ENCODE measurements at places on chromosomes 6 and 20. TPM values are rescaled to one million over a fixed set of nuclear protein-coding genes. Genes with fewer than 3 reads are reported as not detected.

SIRPD gene
- total RNA-seq: not detected

SLCO4A1 gene
- 1.7 TPM for total RNA-seq

- no peak for DNase-seq
Measured at GRCh38 chr20:35462351-35462750, 7.0 kb downstream of the CEP250 start.

- DNase-seq: no peak
Measured at GRCh38 chr6:44435500-44435899, 48.0 kb downstream of the CDC5L start.

- DNase-seq: no peak
Measured at GRCh38 chr6:125222531-125223455, 69.2 kb downstream of the TPD52L1 start.

- no peak for DNase-seq
Measured at GRCh38 chr20:53966774-53967398, 103.5 kb downstream of the BCAS1 start.

DNA sequence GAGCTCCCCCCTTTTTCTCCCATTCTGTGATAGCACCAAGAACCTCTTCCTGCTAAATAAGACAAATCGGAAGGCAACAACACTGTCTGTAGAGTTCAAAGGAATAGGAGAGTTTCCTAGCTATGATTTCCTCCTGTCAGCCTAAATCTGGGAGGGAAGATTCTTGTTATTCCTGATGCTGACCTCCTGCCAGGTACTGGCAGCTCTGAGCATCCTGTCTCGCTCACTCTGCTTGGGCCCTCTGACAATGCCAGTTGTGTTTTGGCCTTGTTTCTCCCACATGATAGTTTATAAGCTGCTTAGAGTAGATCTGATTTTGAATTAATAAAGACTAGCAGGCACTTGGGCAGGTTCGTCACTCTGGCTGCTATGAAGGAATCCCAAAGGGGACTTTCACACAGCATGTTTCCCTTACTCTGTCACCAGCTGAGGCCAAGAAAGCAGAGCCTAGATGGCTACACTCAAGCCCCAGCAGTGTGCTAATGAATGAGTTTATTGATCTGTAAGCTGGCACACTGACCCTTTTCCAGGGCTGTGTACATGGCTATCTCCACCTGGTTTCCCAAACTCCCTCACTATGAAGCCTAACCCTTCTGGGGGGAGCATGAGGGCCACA, 52.3 kb downstream of the UQCC1 start:
- DNase-seq: no peak

DNA sequence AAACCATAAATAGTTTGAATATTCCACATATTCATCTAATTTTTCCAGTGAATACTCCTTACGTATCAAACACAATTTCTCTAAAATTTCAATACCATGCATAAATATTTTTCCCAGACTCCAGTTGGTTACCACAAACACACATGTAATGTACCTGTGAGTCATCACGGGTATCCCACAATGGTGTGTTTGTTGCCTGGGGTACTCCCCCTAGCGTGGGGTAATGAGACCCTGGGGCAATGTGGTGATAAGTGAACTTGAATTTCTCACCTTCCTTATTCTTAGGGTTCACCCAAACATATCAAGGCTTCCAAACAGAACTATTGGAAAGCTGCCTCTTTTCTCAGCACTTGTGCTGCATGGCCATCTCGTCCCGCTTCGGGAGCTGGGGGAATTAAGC, 51.0 kb downstream of the STX7 start:
- no peak for DNase-seq

DNA sequence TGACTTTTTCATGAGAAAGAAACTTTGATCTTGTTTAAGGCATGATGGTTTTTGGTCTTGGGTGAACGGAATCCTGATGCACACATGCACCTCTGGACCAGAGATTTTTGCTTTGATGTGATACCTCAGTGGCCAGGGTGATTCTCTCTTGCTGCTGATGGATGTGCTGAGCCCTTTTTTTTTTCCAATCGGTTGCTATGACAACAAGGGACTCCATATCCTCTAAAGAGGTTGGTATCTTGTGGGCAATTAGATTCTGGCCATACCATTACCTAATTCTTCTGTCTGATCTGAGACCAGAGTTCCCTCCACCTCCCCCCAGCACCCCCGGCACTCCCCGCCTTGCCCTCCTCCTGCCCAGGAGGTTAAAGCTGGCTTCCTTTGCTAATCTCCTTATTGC, 24.9 kb downstream of the PDYN start:
- no peak for DNase-seq

GRCh38 chr20:24911461-24911860, 37.6 kb upstream of the CST7 start:
- no peak for DNase-seq

- no peak for DNase-seq
Measured at GRCh38 chr6:55198715-55199114, 24.4 kb downstream of the HCRTR2 start.

- DNase-seq: no peak
Measured at GRCh38 chr6:125764121-125764671, 14.8 kb downstream of the HEY2 start.

SLC35F1 gene
- not detected for total RNA-seq

UBE2V1 gene
- total RNA-seq: 30.9 TPM

GRCh38 chr6:159446340-159446739, 246.7 kb downstream of the SOD2 start:
- DNase-seq: no peak

GRCh38 chr20:38063911-38064530, 30.5 kb downstream of the RPRD1B start:
- no peak for DNase-seq

GRCh38 chr6:84815896-84816735, 51.7 kb upstream of the TBX18 start:
- no peak for DNase-seq

- DNase-seq: no peak
Measured at GRCh38 chr6:159380114-159380513, 210.9 kb downstream of the FNDC1 start.

DNA sequence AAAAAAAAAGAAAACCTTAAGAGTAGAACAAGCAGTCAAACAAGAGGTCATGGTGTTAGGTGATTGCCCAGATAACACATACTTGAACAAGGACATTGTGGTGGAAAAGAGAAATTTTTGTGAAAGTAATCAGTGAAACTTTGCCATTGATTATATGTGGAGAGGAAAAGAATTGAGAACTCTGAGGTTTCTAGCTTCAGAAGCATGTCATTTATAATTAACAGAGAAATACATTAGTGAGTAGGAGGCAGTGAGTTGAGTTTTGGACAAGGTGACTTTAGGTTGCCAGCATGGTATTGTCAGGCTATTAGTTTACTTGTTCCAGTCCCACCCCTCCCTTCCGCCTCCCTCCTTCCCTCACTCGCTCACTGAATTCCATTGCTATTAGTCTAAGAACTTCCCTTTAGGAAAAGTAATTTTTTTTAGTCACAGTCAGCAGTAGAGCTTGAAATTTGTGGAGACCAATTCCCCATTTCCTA, 17.2 kb downstream of the TAB2 start:
- no peak for DNase-seq

MYBL2 gene
- total RNA-seq: 0.63 TPM

DNA sequence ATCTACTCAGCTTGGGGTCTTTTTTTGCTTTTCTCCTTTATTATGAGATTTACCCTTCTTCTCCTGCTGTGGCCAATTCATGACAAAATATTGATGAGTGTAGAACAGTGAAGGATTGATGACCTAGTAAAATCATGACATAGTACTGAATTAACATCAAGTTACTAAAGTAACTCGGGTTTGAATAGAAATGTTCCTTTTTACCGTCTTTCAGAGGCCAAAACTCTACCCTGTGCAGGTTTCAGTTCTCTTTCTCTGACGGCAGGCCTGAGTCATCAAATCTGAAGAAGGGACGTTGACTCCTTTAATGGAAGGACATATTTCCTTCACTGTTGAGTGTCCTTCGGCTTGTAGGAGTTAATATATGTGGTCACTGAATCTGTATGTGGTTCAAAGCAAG, 80.7 kb downstream of the RREB1 start:
- no peak for DNase-seq

DNA sequence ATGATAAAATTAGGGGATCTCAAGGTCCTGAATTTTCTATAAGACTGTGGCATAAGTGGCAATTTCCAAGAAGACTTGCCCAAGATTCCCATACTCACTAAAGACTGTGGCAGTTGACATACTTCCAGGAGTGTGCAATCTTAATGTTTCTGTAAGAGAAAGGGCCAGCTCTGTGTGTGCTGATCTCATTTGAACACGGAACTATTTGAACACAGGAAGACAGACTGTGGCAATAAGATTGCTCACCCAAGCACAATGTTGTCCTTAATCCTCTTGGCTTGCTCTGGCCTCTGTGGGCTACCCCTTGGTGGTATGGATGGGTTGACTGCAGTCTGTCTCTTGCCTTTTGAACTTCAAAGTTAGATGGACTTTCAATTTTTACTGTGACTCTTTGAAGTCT, 151.4 kb downstream of the PHF3 start:
- no peak for DNase-seq

DNA sequence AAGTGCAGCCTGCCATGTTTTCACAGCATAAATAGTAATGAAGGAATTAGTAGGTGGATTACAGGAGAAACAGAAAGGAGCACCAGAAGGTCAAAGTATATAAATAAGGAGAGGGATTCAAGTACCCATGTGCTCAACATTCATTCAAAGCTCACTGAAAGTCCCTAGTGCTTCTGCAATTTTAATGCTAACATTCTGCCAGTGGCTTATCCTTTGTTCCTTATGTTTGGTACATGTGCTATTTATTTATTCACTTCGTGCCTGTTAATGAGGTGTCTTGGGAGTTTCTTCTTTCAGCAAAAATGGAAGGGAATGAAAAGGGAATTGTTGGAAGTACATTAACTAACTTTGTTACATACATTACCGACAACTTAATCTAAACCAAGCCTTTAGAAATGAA, 105.7 kb downstream of the CRYBG1 start:
- DNase-seq: no peak

GRCh38 chr6:42344756-42345155, 107.0 kb downstream of the TRERF1 start:
- DNase-seq: no peak

DNA sequence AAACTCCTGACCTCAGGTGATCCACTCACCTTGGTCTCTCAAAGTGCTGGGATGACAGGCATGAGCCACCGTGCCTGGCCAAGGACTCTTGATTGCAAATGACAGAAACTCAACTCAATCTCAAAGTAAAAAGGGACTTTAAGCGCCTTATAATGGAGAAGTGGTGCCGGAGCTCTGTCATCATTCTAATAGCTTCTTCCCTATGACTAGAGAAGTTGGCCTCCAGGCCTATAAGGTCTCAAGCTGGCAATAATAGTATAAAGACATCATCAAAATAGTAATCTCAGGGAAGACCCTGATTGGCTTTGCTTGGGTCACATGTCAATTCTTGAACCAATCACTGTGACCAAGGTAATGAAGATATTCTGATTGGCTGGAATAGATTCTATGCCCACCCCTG, 8.5 kb upstream of the KIAA1755 start:
- DNase-seq: no peak

DNA sequence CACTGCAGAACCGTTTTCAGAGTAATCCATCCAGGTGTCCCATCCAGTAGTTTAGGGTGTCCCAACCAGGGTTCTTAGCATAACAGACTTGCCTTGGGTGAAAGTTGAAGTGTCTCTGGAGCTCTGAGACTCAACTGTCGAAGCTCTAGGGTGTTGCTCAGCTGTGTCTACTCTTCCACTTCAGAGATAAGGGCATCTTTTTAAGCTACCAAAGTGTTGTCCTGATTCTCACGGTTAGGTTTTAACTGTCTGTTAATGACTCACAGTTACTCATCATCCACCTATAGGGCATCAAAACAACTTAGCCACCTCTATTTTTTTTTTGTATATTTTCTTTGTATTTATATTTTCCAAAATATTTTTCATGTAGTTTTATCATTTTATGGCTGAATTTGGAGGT, 36.9 kb upstream of the TBX18 start:
- no peak for DNase-seq

ZKSCAN4 gene
- total RNA-seq: 2.6 TPM

GRCh38 chr20:57007171-57007540, 259.3 kb downstream of the BMP7 start:
- no peak for DNase-seq

DNA sequence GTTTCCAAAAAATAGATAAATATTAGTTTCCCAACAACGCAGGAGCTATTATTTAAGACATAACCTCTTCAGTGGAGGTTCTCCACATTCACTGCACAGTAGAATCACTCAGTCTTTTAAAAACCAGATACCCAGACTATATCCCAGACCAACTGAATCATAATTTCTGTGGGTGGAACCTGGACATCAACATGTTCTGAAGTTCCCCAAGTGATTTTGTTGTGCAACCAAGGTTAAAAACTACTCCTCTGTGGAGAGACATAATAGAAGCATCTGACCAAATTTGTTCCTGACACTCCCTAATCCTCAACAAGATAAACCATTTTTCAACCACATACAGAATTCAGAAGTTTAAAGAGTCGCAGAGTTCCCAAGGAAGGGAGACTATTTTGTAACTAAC, 42.3 kb downstream of the STK38 start:
- no peak for DNase-seq

GUCA1A gene
- total RNA-seq: not detected

DNA sequence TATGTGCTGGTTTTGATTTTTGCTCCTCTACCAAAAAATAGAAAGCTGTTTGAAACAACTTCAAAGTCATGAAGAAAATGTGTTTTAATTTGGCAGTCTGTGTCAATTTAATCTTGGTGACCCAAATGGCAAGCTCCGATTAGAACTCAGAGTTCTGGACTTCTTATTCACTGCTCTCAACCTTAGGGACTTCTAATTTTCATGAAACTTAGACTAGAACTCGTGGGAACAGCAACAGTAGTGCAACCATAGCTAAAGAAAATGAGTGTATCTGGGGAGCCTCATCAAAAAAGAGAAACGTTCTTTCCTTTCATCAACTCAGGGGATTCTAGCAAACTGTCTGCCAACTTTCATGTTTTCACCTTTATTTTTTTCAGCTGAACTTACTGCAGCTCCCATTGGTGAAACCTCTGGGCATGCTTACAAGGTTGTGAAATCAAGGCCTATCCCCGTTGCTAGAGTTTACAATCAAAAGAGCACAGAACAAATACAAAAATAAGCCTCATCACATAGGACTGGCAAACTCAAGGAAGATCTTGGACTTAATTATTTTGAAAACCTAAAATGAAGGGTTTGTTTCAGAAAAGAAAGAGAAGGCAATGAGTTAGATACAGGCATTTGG, 114.0 kb upstream of the HSF2 start:
- DNase-seq: no peak

GRCh38 chr20:49140411-49140810, 47.7 kb downstream of the STAU1 start:
- no peak for DNase-seq

CTAGE9 gene
- not detected for total RNA-seq

GRCh38 chr20:10741060-10741459, 67.3 kb upstream of the JAG1 start:
- DNase-seq: no peak
